ENCODE measurements at places on chromosomes 6 and 20. TPM values are rescaled to one million over a fixed set of nuclear protein-coding genes. Genes with fewer than 3 reads are reported as not detected.
A peak's percentile ranks its signal among the peaks of the same experiment; 100 is the strongest.

DNA sequence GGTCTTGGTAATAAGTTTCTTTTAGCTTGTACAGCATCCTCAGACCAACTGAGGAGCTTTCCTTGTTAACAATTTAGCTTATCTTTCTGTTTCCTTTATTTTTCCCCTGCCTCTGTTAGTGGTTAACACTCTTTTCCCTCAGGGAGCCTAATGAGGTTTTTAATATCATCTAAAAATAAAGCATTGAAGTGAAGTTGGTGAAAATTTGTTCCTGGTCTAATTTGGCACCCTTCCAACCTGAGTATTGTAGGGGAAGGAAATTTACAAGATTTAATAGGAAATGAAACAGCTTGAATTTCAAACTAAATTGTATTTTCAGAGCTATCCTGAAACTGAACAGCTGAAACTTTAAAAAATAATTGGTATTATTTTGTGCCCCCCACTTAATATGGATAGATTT is 28.1 kb upstream of the VAPB start:
- DNase-seq = no peak

DNA sequence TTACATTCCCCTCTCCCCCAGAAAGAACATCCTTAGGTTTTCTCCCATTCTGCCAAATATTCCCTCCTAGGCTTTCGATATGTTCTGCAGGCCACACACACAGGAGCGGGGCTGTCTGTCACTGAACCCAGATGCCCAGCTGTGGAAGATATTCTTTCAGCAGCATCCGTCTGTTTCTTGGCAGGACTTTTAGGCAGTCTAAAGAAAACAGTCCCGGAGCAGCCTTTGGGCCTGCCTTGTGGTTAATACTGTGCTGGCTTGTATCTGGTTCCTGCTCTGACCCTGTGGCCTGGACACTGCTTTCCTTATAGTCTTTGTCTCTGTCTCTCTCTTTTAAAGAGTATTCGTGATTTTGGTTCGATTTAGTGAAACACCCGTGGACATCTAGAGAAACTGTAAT is 94.6 kb upstream of the SUPT3H start:
- no peak for DNase-seq

GRCh38 chr20:19652591-19653026 is 105.4 kb upstream of the RIN2 start:
- no peak for DNase-seq

DNA sequence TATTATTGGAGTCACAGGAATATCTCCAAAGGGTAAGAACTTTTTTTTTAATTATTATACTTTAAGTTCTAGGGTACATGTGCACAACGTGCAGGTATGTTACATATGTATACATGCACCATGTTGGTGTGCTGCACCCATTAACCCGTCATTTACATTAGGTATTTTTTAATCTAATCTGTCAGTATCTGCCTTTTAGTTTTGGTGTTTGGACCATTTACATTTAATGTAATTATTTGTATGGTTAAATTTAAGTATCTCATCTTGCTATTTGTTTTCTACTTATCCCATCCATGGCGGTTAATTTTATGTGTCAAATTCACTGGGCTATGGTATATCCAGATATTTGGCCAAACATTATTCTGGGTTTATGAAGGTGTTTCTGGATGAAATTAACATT is 15.4 kb upstream of the OPN5 start:
- DNase-seq = no peak

HCK gene
- total RNA-seq = not detected

- peak; percentile 20 for DNase-seq
These were observed 80.3 kb downstream of the ZDHHC14 start for GRCh38 chr6:157461000-157461915.

PKHD1 gene
- 25.2 TPM for total RNA-seq

- no peak for DNase-seq
These were observed 30.1 kb downstream of the REPS1 start for GRCh38 chr6:138957903-138958302.

SRMS gene
- not detected for total RNA-seq

Measured in Calu3 (cell line).